Esophagus squamous epithelium (tissue), 5 donors: ENCODE measurements at places on chromosomes 5 and 9. TPM values are rescaled to one million over a fixed set of nuclear protein-coding genes. Genes with fewer than 3 reads are reported as not detected.
A peak's percentile ranks its signal among the peaks of the same experiment; 100 is the strongest.

DNA sequence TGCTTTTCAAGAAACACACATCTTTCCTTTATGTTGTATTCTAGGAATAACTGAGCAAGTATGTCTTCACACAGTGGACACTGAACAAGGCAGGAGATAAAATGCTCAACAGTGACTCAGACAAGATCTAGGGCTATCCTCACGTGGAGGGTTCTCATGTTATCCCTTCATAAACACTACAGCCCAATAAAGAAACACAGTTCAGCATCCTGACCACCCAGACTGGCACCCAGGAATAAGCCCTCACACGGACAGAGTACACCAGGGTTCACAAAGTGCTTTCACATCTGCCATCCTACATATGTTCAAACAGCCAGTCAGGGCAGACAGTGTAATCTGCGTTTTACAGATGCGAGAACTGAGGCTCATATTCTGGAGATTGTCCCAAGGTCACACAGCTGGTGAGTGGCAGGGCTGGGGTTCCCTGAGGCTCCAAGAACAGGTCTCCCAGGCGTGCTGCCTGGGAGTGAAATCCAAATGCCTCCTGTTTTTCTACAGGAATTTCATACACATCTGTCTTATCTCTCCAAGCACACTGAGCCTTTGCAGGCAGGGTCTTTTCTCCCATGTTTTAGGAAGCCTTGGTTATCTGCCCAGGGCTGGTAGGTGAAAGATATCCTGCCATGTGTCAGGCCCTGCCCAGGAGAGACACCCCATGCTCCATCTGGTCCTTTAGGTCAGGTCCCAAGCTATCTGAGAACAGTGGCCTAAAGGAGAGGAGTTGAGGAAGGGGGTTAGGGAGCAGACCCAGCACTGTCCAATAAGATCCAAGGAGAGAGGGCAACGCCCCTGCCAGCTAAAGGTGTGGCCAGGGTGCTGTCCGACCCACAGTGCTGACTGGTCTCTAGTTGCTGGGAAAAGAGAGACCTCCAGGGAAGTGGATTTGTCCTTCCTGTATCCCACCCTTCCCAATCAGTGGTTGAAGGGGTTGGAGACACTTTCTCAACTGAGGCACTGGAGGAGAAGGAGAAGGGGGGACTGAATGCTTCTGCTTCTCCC, 47.9 kb upstream of the XPA start:
- peaks cover 13% of the 10 kb centered on the region for H3K4me1 ChIP-seq
- DNase-seq: no peak
- no peaks in the 10 kb centered on the region for H3K27me3 ChIP-seq
- no peak overlapping the region for H3K4me3 ChIP-seq

- H3K4me1 ChIP-seq: no peaks in the 10 kb centered on the region
- no peaks in the 10 kb centered on the region for H3K36me3 ChIP-seq
- H3K4me3 ChIP-seq: peak overlapping the region; percentile 68
- no peaks in the 10 kb centered on the region for H3K27me3 ChIP-seq
- peak overlapping the region; percentile 77 for H3K27ac ChIP-seq
- no peak for DNase-seq
Measured at GRCh38 chr5:76819851-76820525, 1.2 kb downstream of the F2RL1 start.

GRCh38 chr9:121637713-121638220, 13.7 kb upstream of the DAB2IP start:
- no peaks in the 10 kb centered on the region for H3K36me3 ChIP-seq
- no peak overlapping the region for H3K27ac ChIP-seq
- peaks cover 17% of the 10 kb centered on the region for H3K4me1 ChIP-seq
- DNase-seq: no peak

OMD gene
- total RNA-seq: 0.11 TPM

DNA sequence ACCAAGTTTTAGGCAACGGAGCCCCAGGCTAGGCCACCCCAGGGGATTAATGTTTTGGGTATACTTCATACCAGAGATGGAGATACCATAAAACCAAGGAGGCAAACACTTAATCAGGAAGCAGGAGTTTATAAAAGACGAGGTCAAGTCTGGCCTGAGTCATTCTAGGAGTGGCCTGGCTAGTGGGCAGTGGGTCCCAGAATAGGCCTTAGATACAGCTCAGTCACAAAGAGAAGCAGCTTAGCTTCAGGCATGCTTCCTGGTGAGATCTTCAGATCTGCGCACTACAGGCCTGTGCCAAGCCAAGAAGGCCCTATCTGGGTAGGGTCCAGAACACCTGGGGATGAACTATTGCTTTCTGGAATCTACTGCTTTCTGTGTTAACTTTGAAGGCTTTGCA, 20.6 kb upstream of the NR5A1 start:
- H3K27ac ChIP-seq: no peak overlapping the region
- no peaks in the 10 kb centered on the region for H3K27me3 ChIP-seq
- H3K4me3 ChIP-seq: no peak overlapping the region

- H3K36me3 ChIP-seq: no peaks in the 10 kb centered on the region
- DNase-seq: no peak
- peaks cover 42% of the 10 kb centered on the region for H3K4me1 ChIP-seq
- no peak overlapping the region for H3K27ac ChIP-seq
Measured at GRCh38 chr9:99133145-99133544, 28.2 kb downstream of the TGFBR1 start.

DNA sequence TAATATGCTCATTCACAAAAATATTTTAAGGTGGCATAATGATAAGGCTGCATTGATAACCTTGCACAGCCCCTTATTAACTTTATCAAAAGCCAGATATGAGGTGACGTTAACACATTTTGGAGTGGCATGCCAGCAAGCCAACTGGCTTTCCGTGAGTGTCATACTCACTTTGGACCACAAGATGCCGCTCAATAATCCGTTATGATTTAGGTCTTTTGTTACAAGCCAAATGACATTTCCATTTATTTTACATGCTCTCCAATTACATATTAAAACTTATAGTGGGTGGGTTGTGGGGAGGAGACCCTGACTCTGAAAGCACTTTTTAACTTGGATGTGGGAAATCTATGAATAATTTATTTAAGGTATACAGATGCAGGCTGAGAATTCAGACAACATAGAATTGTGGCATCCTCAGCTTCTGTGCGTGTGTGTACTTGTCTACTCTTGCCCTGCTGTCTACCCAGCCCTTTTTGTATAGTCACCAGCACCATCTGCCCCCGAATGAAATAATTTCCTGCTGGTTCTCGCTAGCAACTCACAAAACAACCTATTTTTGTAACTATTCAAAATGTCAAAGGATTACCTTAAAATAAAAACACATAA, 305.1 kb downstream of the PSAT1 start:
- no peak overlapping the region for H3K27ac ChIP-seq
- no peaks in the 10 kb centered on the region for H3K27me3 ChIP-seq
- H3K36me3 ChIP-seq: no peaks in the 10 kb centered on the region
- DNase-seq: no peak
- H3K4me1 ChIP-seq: no peaks in the 10 kb centered on the region

DNA sequence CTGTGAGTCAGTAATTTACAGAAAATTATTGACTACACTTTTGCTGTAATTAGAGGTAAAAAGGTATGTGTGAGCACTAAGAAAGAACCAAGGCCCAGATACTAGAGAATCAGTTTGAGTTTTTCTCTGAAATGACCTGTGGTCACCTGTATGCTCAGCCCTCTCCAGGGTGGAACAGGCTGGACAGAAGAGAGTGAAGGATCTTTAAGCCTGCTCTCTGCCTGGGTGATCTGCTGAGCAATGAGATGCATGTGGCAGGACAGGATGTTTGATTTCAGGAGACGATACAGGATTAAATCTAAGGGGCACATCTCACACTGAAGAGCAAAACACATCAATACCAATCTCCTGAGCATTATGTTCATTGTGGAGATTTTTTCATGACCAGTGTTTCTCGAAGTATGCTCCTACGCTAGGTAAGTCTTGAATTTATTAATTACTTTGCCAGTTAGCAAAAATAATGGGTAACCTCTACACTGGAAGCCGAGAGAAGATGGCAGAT, 25.5 kb downstream of the HMGCR start:
- H3K4me3 ChIP-seq: no peak overlapping the region
- no peak overlapping the region for H3K27ac ChIP-seq
- H3K36me3 ChIP-seq: peaks cover 5% of the 10 kb centered on the region
- H3K4me1 ChIP-seq: peaks cover 8% of the 10 kb centered on the region

GRCh38 chr9:107049046-107049802, 186.3 kb downstream of the ZNF462 start:
- no peak overlapping the region for H3K27ac ChIP-seq
- H3K4me3 ChIP-seq: no peak overlapping the region
- no peaks in the 10 kb centered on the region for H3K4me1 ChIP-seq
- no peaks in the 10 kb centered on the region for H3K36me3 ChIP-seq
- H3K27me3 ChIP-seq: no peaks in the 10 kb centered on the region

GRCh38 chr9:127977884-127978647, 2.7 kb downstream of the EEIG1 start:
- H3K27me3 ChIP-seq: no peaks in the 10 kb centered on the region
- no peaks in the 10 kb centered on the region for H3K36me3 ChIP-seq
- peaks cover 70% of the 10 kb centered on the region for H3K4me1 ChIP-seq
- H3K27ac ChIP-seq: peak overlapping the region; percentile 89
- peak overlapping the region; percentile 98 for H3K4me3 ChIP-seq

- DNase-seq: no peak
- no peak overlapping the region for H3K4me3 ChIP-seq
- no peaks in the 10 kb centered on the region for H3K36me3 ChIP-seq
- H3K27me3 ChIP-seq: no peaks in the 10 kb centered on the region
- H3K4me1 ChIP-seq: no peaks in the 10 kb centered on the region
- H3K27ac ChIP-seq: no peak overlapping the region
Measured at GRCh38 chr5:60598424-60598823, 101.5 kb downstream of the DEPDC1B start.

DNA sequence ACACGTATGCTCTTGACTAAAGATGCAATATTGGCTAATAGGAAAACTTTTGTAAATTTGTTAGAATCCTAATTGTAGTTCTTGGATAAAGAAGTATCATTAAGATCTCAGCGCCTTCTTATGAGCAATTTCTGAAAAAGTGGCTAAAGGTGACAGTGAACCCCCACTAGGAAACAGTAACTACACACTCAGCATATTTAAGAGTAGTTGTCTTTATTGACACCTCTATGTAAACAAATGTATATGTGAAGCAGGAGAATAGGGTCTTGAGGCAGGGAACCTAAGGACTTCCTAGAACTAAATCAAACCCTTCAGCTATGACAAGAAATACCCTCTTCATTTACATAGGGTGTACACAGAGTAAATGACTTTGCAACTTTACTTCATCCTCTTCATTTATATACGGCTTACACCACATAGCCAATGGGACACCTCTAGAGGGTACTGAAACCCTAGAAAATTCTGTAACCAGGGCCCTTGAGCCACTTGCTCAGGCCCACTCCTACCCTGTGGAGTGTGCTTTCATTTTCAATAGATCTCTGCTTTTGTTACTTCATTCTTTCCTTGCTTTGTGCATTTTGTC, 2.8 kb downstream of the NIPSNAP3A start:
- H3K27ac ChIP-seq: no peak overlapping the region
- no peaks in the 10 kb centered on the region for H3K27me3 ChIP-seq
- no peaks in the 10 kb centered on the region for H3K36me3 ChIP-seq
- DNase-seq: no peak
- no peak overlapping the region for H3K4me3 ChIP-seq

- H3K4me1 ChIP-seq: peaks cover 3% of the 10 kb centered on the region
- H3K36me3 ChIP-seq: no peaks in the 10 kb centered on the region
- no peaks in the 10 kb centered on the region for H3K27me3 ChIP-seq
- H3K27ac ChIP-seq: no peak overlapping the region
Measured at GRCh38 chr5:159835548-159835947, 80.7 kb upstream of the ADRA1B start.

DNA sequence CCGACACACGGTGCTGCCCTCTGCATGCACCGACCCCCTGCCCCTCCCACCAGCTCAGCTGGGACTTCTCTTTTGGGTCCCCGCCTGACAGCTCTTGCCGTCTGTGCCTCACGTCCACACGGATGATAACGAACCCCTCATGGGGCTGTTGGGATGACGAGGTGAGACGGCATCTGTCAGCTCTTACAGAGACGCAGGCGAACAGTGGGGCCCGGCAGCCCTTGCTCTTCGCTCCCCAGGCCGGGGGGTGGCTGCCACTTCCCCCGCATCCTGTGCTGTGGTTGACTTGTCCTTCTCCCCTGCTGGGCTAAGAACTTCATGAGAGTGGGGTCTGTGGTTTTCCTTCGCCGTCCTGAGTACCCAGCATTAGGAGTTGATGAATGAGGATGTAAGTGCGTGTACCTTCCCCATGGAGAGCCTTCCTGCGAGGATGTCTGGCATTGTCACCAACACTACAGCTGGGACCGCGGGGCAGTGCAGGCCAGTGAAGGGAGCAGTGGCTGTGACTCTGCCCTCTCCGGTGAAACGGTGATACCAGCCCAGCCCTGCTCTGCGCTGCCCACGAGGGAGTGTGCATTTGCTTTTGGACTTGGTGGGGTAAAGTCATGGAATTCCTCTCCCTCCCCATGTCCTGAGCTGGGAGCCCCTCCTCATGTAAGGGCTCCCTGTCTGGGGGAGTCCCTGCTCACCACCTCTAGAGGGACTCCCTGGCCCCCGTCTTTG, 23.2 kb downstream of the HK3 start:
- no peaks in the 10 kb centered on the region for H3K27me3 ChIP-seq
- no peak for DNase-seq
- no peak overlapping the region for H3K4me3 ChIP-seq
- no peaks in the 10 kb centered on the region for H3K36me3 ChIP-seq
- H3K4me1 ChIP-seq: no peaks in the 10 kb centered on the region
- H3K27ac ChIP-seq: no peak overlapping the region

- H3K27ac ChIP-seq: no peak overlapping the region
- no peaks in the 10 kb centered on the region for H3K27me3 ChIP-seq
- no peaks in the 10 kb centered on the region for H3K36me3 ChIP-seq
- no peak for DNase-seq
Measured at GRCh38 chr9:73841018-73841417, 656.1 kb upstream of the RORB start.

DNA sequence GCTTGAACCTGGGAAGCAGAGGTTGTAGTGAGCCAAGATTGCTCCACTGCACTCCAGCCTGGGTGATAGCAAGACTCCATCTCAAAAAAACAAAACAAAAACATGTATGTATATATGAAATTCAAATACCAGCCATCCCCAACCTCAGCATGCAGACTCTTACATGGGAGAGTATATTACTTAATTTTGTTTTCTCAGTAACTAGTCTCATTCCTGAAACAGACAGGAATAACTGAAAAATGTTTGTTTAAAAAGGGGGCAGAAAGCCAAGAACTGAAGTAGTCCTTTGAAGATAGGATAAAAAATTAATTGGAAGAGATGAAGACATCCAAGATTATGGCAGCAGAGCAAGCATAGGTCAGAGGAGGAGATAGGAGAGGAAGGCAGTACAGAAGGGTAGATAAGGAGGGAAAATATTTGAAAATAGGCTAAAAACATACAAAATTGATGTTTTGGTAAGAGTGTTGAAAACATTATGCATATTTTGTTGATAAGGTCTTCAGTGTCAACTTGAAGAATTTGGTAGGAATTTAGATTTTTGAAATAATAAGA, 309.9 kb downstream of the MAT2B start:
- H3K4me3 ChIP-seq: no peak overlapping the region
- H3K27me3 ChIP-seq: no peaks in the 10 kb centered on the region
- H3K4me1 ChIP-seq: no peaks in the 10 kb centered on the region
- DNase-seq: no peak
- no peaks in the 10 kb centered on the region for H3K36me3 ChIP-seq

KLHL3 gene
- 3.8 TPM for total RNA-seq
